ENCODE measurements at places on chromosomes 2 and 18.

- no peak for DNase-seq
Measured at GRCh38 chr2:145020694-145021093, 500.8 kb upstream of the ZEB2 start.

- no peak for DNase-seq
Measured at GRCh38 chr18:824179-824578, 12.1 kb upstream of the YES1 start.

GRCh38 chr2:101518578-101519492 lies 43.9 kb upstream of the RFX8 start:
- DNase-seq: no peak

DNA sequence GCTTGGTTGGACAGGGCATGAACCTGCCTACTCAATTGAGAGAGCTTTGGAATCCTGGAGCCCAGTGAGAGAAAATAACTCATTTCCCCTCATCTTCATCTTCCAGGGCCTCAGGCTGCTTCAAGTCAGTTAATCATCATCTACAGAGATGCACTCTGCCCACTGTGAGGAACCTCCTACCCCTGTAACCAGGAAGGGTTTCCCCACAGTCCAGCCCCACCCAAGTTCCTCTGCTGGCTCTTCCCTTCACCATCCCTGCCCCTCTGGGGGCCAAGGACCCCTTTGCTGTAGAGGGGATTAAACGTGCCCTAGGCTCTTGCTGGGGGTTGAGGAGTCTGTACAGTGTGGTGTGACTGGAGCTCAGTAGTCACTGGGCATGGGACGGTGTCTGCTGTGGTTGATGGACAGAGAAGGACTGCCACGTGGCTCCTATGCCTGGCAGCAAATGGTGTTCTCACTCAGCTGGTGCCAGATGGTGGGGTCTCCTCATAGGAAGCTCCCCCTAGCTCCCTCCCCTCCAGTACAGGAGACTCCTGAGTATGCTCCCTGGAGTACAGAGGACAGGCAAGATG lies 29.5 kb upstream of the LGALSL start:
- DNase-seq: no peak

DNA sequence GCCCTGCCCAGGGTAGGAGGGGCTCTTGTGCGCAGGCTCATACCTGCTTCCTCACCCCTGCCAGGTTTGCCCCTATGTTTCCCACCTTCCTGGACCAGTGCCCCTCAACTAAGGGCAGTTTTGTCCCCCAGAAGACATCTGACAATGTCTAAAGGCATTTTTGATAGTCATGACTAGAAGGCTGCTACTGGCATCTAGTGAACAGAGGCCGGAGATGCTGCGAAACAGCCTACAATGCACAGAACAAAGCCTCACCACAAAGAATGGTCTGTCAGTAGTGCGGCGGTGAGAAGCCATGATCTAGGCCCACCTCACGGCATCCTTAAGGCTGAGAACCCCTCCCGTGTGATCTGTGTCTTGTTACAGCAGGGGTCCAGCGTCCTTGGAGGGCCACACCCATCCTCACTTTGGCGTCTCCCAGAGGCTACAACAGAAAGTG lies 96.0 kb downstream of the TMEM17 start:
- DNase-seq: no peak

DNA sequence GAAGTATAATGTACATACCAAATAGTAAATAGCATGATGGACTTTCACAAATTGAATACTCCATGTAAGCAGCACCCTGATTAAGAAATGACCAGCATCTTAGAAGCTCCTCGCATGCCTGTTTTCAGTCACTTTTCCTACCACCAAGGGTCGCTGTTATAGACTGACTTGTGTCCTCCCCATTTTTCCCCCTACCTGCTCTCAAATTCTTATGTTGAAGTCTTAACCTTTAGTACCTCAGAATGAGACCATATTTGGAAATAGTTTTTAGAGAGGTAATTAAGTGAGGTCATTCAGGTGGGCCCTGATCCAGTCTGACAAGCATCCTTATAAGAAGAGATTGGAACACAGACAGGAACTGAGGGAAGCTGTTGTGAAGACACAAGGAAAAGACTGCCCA lies 125.9 kb downstream of the LYPD6 start:
- DNase-seq: no peak

GRCh38 chr18:13680612-13681011 lies 45.7 kb downstream of the FAM210A start:
- no peak for DNase-seq

- DNase-seq: no peak
Measured at GRCh38 chr18:58505181-58505580, 123.7 kb downstream of the ALPK2 start.

GRCh38 chr2:145273840-145274239 lies 753.9 kb upstream of the ZEB2 start:
- DNase-seq: no peak

GRCh38 chr2:106975641-106976040 lies 89.7 kb upstream of the ST6GAL2 start:
- DNase-seq: no peak

- no peak for DNase-seq
Measured at GRCh38 chr2:10764096-10764785, 42.8 kb downstream of the ATP6V1C2 start.

- no peak for DNase-seq
Measured at GRCh38 chr2:70525032-70525431, 28.6 kb downstream of the TGFA start.

DNA sequence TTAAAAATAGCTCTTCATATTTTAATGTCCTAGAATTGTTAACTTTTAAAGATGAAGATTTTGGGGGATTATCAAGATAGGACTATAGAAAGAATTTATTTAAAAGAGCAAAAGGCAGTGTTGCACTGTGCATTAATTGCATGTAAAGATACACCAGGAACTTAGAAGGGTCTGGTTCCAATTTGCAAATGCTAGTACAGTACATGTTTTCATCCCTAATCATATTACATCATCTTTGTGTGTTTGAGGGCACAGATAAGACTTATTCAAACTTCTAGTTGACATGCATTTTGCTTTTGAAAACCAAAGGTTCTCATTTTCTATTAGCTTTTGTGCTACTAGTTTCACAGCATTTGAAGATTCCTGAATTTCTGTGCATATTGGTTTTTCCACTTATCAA lies 231.7 kb upstream of the LYPD1 start:
- DNase-seq: no peak

GRCh38 chr18:24534737-24535136 lies 74.3 kb downstream of the HRH4 start:
- no peak for DNase-seq

DNA sequence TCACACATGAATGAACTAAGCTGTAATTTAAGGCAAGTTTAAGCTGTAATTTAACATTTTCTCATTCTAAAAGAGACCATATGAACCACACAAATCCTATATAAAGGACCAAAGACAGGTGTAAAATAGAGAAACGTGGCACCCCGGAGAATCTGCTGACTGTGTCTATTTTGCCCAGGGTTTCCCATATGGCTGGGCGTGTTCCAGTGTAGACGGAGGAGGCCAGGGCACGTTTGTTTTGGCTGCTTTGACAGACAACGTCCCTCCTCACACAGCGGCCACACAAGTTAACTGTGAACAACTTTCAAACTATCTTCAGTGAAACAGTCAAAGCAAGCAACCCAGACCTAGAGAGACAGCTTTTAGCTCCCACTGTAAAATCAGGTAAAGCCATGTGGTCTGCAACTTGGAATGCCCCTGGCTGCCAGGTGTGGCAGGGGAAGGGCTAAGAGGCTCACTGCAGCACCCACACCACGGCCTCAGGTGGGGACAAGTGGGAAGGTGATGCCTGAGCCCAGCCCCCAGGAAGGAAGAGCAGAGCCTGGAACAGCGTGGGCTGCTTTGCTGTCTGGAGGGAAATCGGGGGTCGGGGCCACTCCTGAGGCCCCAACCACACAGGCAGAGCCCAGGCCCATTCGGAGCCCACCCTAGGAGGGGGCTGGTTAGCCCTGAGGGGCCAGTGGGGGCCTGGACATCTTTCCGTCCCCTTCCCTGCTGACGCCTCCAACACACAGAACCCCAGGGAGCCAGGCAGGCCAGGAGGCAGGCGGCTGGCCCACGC lies 40.7 kb downstream of the SLC66A2 start:
- DNase-seq: no peak

- no peak for DNase-seq
Measured at GRCh38 chr2:105114551-105114950, 76.7 kb downstream of the MRPS9 start.

GRCh38 chr2:216743781-216744180 lies 48.4 kb upstream of the IGFBP5 start:
- DNase-seq: no peak
